ENCODE measurements at places on chromosomes 7 and 10. TPM values are rescaled to one million over a fixed set of nuclear protein-coding genes. Genes with fewer than 3 reads are reported as not detected.

Gene MMD2
- not detected for total RNA-seq

Gene SLC29A4
- total RNA-seq = 4.3 TPM

Gene NEUROD6
- total RNA-seq = not detected

Gene IDI2
- not detected for total RNA-seq

Gene ZP3
- 2.2 TPM for total RNA-seq

Gene GPR158
- total RNA-seq = 0.23 TPM

Gene NME8
- total RNA-seq = not detected

Gene TACC2
- 1.8 TPM for total RNA-seq

Gene RAPGEF5
- 1.7 TPM for total RNA-seq

Gene MYOZ1
- not detected for total RNA-seq

Gene GPR26
- total RNA-seq = not detected

Gene NT5C3A
- total RNA-seq = 16.3 TPM

Gene MSMB
- not detected for total RNA-seq

Gene ASL
- total RNA-seq = 35.6 TPM

Gene LRRTM3
- total RNA-seq = not detected

Gene PPP1R17
- not detected for total RNA-seq

Gene CTAGE8
- not detected for total RNA-seq

Data from smooth muscle cell of the coronary artery (primary cell).